ENCODE measurements at places on chromosomes 4 and X.

DNA sequence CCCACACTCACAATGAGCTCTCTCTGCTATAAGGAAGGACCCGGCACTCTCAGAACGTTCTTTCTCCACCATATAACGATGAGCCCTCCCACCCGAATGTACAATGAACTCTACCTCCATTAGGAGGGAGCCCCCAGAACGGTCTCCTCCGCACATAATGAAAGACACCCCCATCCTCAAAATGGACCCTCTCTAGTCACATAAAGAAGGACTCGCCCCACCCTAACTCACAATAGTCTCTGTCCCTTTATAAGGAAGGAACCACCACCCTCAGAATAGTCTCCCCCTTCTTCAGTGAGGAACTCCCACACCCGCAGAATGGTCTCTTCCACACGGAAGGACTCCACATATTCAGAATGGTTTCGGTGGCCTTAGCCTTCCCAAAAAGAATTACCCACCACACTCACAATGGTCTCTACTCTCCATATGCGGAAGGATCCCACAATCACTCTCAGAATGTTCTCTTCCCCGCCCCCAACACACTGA, 477 bp downstream of the SLC35A2 start:
- DNase-seq: no peak

GRCh38 chrX:69232945-69233344, 67.7 kb upstream of the PJA1 start:
- DNase-seq: peak; percentile 40

DNA sequence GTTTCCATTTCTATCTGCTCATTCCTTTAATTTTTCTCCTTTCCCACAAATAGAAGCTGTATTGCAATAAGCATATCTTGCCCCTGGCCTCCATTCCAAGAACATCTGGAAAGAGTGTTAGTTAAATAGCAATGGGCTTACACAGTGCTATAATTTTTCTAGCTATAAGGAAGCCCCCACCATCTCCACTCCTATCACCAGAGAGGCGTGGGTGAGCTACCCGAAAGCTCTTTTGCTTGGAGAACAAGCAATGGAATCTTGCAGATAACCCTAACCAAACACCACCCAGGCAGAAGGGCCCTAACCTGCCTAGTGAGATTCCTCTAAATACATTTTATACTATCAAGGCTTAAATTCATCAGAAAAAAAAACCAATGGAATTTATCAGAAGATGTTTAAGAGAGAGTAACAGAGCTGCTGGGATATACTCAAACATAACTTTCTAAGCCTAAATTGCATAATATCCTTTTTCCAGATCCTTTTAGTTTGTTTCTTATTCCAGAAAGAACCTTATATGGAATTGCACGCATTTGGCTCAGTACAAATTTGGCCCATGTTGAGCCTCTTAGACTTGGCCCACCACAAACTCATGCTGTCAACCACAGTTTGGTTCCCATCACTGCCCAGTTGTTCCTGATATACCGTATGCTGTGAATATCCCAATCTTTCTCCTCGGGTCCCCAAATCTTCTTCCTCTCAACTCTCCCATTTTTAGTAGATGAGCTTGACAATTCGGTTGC, 91.6 kb upstream of the PLAC1 start:
- DNase-seq: no peak

DNA sequence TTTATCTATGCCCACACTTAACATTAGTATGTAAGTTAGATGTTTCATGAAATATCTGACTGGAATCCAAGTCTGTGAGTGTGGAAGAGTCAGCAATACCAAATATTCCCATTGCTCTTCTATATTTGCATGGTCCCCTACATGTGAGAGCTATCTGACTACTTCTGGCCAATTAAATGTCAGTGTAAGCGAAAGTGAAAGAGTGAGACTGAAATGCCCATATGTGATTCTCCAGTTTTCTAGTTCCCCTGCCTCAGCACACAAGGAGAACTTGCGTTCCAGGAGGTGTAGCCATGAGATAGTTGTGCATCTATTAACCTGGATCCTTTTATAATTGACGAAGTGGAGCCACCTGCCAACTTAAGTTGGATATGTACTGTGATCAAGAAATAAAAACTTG, 50.1 kb upstream of the GLRB start:
- no peak for DNase-seq

GRCh38 chr4:183098723-183099536, at the start of gene WWC2:
Gene WWC2 (plus strand): TSS chr4:183099257. CDS start chr4:183099492, 235 bp downstream.
- peak; percentile 83 for DNase-seq

- peak; percentile 27 for DNase-seq
Observed at GRCh38 chr4:104494822-104495559, at the start of gene CXXC4. Gene CXXC4 (minus strand): TSS chr4:104494894. CDS start chr4:104491802, 3,092 bp downstream.

GRCh38 chrX:45196701-45197100, 4.0 kb downstream of the DIPK2B start:
- DNase-seq: peak; percentile 11

GRCh38 chr4:57206172-57206571, 96.0 kb upstream of the IGFBP7 start:
- DNase-seq: no peak

GRCh38 chrX:153495362-153495751, 577 bp downstream of the BGN start:
- DNase-seq: no peak

DNA sequence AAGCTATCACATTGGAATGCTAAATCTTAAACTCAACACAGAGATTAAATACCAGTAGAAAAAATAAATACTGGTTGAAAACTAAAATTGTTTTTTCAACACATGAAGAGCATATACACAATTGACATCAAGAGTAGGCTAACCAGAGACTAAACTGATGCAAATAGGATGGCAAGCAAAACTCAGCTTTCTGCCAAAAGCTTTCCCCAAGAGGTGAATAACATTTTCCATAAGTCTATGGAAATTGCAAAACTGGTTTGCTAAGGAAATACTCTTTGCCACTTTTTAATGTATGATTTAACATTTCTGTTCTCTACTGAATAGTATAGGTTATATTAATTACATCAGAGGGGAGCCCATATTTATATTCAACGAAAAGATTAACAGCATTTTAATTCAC, 23.8 kb downstream of the IQCM start:
- no peak for DNase-seq

GRCh38 chr4:115219315-115219860, 106.0 kb upstream of the NDST4 start:
- no peak for DNase-seq

GRCh38 chr4:40577588-40578253, 51.9 kb downstream of the RBM47 start:
- DNase-seq: no peak

DNA sequence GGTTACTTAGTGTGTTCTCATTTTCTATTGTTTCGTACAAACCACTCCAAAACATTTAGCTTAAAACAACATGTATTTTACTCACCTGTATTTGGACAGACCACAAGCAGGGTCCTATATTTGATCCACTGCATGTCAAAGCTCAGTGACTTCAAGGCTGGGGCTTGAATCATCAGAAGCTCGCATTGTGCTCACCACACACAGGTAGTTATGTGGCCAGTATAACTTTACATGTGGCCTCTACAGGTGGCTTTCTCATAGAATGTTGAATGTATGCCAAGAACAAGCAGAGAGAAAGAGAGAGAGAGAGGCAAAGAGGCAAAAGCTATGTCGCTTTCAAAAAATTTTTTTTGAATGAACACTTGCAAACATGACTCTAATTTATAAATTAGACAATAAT, 107.6 kb downstream of the QRFPR start:
- no peak for DNase-seq

DNA sequence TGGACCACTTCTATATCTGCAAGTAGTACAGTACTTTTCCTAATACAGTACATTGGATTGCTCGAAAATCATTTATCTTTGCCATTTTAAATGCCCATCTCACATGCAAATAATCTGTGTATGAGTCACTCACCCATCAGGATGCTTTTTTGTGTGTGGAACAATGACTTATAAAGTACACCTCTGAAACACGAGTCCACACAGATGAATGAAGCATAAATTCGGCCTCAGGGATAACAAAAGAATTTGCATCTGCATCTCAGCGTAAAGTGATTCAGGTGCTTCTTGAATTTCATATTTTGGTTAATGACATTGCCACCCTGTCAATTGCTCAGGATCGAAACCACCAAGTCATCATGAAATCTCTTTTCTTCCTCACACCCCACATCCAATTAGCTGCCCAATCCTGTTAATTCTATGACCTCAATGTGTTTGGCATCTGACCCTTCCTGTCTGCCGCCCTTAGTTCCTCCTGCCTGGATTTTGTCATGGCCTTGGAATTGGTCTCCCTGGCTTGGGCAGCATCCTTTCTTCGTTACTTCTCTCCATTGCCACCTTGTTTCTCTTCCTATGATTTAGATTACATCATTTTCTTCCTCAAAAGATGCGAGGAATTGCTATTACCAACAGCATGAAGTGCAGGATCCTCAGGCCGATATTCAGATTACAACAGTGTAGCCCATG, 161.6 kb upstream of the MID1 start:
- DNase-seq: no peak

GRCh38 chr4:159235779-159236368, 133.0 kb downstream of the RAPGEF2 start:
- no peak for DNase-seq

- no peak for DNase-seq
Observed at GRCh38 chr4:15340332-15340731, 87.5 kb upstream of the C1QTNF7 start.

DNA sequence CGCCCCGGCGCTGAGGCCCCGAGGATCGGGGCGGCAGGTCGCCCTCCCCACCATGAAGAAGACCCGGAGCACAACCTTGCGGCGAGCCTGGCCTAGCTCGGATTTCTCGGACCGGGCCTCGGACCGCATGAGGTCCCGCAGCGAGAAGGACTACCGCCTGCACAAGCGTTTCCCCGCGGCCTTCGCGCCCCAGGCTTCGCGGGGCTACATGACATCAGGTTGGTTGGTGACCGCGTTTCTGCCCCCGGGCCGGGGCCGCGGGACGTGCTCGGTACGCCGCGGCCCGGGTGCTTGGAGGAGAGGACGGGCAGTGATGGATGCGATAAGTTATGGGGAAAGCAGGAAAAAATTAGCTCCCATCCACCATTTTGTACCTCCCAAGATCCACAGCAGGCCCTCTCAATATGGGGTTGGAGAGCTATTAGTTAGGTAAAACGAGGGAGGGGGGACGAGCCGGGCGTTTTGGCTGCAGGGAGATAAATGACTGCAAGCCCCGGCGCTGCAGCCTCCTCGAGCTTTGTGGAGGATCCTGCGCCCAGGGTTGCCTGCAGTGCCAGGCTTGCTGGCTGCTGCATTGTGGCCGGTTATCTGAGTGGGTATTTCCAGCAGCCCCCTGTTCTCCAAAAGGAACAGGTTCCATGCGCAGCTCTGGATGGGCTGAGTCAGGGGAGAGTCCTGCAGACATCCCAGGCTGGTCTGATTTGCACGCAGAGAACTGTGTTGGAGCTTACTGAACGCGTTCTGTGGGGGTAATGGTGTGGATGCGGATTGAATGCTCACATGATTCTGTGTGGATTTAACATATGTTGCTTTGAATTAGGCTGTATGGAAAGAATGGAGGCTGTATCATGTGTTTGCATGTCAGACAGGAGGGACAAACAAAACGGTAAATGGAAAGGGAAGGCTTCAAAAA, 1.9 kb downstream of the STOX2 start:
- peak; percentile 49 for DNase-seq

GRCh38 chrX:148609515-148610327, 109.3 kb downstream of the AFF2 start:
- DNase-seq: no peak

DNA sequence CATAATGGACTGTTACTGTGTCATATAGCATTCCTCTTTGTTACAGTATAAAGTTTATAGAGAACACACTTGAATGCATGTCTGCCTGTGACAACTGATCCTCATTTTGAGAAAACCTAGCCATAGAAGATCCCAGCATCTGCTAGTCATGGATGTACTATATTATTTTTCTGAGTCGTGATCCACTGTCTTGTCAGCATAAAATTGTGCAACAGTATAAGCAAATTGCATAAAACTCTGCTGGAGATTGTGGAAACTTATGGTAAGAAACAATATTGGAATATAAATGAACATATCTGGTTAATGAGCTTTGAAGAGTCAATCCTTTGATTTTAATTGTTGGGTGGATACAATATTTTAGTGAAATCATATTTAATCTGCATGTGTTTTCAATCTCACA, 3.6 kb downstream of the NEIL3 start:
- DNase-seq: no peak

DNA sequence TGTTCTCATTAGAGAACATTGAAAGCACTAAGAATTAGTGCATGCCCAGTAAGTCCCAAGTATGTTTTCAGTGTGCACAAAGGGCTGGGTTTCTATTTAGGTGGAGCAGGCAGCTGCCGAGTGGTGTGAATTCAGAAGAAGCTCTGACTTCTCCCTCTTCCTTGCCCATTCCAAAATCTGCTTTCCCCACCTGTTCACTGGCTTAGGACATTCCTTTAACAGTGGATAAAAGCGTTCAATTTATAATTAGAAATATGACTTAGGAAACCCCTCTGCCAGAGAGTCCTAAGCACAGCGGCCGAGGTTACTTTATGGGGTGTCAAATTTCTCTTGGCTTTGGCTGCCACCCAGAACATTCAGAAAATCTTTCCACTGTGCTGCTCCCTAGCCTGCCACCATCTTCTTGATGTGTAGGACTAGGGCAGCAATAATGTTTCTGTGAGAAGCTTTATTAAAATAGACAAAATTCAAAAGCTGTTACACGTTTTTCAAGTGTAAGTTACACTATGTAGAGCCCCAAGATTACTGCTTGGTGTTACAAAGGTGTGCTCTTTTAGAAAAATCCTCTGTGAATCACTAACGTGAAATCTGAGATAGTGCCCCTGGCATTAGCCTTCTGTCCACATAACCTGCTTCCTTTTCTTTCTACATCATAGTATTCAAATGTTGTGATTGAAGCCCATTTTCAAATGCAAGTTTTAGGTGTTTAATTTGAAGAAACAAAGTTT, 191.6 kb upstream of the ANKRD50 start:
- no peak for DNase-seq

GRCh38 chr4:10506077-10506476, 48.9 kb upstream of the ZNF518B start:
- no peak for DNase-seq

DNA sequence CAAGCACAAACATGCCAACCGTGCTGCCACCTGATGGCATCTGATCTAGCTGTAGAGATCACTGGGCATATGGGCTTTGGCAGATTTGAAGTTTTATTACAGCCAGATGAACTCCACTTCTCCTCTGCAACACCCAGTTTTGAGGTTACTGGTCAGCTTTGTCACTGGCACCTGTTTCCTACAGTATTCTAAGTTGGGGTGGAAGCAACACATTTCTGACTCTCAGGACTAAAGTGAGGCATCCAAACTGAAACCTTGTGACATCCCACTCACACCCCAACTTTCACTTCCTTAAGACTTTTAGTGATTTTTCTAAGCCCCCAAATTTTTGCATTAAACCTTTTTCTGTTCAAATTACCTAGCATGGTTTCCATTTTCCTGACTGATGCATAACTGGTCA, 115.1 kb upstream of the PCDH18 start:
- no peak for DNase-seq

- DNase-seq: peak; percentile 68
Observed at GRCh38 chr4:83074086-83074704, 39.2 kb downstream of the COPS4 start.

- DNase-seq: no peak
Observed at GRCh38 chr4:37629713-37630112, 56.5 kb downstream of the RELL1 start.

All from foreskin melanocyte (primary cell).